Stimulated activated CD4-positive, alpha-beta T cell treated with anti-CD3 and anti-CD28 coated beads, Interleukin-4, amount 100 ng/mL, for 4 hours (primary cell): ENCODE measurements at places on chromosomes 7 and 10.

- no peak for DNase-seq
Observed at GRCh38 chr7:94055963-94056362, 51.8 kb upstream of the BET1 start.

DNA sequence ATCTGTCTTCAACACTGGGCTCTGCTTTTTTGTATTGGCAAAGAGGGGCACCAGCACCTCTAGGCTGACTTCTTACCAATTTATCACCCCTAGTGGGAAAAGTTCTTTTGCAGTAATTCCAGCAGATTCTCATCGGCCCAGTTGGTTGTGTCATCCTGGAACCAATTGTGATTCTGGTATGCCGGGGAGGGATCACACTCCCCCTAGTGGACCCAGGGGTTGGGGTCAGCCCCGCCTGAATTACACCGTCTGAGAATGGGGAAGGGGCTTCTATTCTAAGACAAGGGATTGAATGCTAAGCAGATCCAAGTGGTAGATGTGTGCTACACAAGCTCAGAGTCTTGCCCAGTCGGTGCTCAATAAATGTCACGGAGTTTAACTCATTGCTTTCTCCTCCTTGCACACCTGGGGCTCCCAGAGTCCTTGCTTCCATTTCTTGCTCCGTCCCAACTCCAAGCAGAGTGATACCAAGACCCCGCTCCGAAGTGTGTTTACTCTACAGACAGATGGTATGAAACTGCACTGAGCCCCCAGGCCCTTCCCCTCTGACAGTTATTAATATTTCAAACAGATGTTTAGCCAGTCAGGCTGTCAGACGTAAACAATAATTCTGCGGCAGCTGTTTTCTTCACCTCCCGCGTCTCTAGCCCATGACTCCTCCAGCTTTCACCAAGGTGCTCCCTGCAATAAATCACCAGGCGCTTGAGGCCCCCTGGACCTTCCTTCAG lies 71.9 kb downstream of the C10orf105 start:
- no peak for DNase-seq

DNA sequence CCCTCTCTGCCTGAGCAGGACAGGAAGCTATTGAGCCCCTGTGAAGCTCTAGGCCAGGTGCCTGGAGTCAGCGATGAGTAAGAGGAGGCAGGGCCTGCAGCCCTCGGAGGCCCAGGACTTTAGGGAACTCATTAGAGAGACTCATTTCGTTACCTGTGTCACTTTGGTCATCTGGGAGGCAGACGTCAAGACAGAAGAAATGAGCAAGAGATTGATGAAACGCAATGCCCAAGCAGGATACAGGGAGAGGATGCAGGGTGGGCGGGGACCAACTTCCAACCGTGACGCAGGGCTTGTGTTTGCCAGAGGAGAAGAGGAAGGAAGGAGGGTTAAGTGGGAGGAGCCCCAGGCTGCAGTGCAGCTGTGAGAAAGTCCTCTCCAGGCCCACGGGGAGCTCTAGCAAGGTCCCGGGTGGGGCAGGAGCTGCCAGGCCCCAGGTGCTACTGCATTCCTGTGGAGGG lies 26.4 kb upstream of the GNA12 start:
- peak; percentile 42 for DNase-seq

GRCh38 chr10:119543814-119544642 lies 1.5 kb upstream of the RGS10 start:
- DNase-seq = no peak

DNA sequence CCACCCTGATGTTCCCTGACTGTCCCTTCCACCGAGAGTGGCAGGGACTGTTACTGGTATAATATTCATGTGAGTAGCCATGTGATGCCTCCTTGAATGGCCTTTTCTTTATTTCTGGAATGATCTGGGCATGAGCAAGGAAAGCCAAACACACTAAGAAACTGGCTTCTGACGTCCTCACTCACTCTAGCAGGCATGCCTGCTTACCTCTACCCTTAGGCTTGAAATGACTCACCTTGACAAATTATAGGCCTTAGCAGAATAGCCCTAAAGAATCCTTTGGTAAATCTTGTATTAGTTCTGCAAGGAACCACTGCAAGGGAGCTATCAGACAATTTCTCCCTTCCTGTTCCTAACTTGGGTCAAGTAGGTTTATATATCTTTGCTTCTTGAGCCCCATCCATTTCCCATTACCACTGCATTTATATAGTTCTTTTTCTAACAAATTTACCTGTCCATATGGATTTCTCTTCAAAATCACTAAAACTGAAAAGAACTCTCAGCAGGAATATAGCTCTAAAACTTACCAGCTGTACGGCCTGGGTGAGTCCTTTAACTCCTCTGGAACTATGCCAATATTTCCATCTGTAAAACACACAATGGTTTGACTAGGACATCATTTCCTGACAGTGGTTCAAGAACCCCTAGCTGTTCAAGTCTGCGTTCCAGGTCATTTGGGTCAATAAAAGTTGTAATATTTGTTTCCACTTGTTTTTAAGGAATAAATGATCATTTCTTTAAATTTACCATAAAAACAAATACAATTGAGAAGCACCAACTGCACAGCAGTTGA lies 13.0 kb upstream of the NDUFA5 start:
- no peak for DNase-seq

DNA sequence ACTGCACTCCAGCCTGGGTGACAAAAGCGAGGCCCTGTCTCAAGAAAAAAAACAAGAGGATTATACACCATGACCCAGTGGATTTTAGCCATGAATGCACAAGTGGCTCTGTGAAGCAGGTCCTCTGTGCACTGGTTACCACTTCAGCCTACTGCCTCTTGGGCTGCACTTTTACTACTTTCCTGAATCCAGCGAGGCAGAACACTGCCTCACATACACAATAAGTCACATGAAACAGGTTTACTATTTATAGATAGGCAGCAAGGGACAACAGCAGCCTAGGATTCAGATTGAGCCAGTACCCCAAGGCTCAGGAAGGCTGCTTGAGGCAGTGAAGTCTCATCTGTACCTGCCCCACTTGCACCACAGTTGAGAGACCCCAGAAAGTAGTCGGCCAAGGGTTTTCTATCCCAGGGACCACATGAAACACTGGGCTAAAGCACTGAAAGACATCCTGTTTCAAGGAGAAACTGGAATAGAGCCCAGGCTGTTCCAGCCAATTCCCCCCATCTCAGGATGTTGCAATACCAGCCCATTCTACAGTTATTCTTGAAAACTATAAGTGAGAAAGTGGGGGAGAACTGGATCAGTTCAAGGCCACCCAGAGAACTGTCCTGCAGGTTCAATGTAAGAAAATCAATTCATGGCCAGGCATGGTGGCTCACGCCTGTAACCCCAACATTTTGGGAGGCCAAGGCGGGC lies 10.3 kb upstream of the OGDH start:
- no peak for DNase-seq

DNA sequence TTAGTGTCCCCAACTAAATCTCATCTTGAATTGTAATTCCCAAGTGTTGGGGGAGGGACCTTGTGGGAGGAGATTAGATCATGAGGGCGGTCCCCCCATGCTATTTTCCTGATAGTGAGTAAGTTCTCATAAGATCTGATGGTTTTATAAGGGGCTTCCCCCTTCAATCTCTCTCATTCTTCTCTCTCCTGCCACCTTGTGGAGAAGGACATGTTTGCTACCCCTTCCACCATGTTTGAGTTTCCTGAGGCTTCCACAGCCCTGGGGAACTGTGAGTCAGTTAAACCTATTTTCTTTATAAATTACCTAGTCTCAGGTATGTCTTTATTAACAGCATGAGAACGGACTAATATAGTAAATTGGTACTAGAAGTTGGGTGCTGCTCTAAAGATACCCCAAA lies 365.6 kb downstream of the ANKRD7 start:
- no peak for DNase-seq

GRCh38 chr10:100969187-100970075 lies at the start of gene SEMA4G:
TSS of gene SEMA4G (plus strand) at chr10:100969504. CDS start at chr10:100972913, 3,409 bp downstream.
- peak; percentile 42 for DNase-seq
